GM23248 (cell line): ENCODE measurements at places on chromosomes 13 and 19. TPM values are rescaled to one million over a fixed set of nuclear protein-coding genes. Genes with fewer than 3 reads are reported as not detected.

GRCh38 chr19:42419309-42419708 is 7.9 kb downstream of the LIPE start:
- no peak for DNase-seq

DNA sequence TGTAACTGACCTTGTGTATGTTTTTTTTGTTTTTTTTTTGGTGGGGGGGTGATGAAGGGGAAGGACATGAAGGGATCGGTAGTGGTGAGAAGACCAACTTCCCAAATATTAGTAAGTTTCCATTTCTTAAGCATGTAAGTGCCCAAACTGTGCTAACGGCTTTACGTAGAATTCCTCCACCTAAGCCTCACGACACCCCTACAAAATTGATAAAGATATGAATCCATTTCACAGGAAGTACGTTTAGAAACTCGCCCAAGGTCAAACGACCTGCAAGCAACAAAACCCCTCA is 649 bp downstream of the UQCRFS1 start:
- DNase-seq, result no peak

- DNase-seq, result no peak
Observed at GRCh38 chr13:45778882-45779281, 72.7 kb downstream of the SIAH3 start.

DNA sequence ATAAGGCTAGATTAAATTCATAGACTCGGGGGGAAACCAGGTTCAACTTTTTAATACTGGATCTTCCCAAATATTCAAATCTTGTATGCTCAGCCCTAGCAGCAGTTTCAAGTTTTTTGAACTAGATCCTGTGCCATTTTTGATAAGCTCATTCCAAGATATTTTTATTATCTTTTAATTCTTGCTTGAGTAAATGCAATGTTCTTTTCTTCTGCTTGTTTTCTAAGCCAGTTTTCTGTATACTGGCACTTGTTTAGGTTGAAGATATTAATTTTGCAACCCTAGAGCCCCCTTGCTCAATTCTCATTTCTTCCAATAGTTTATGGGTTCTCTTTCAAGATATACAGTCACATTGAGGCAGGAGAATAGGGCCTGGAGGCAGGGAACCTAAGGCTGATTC is 13.1 kb upstream of the PNMA8C start:
- DNase-seq, result no peak

- peak; percentile 59 for DNase-seq
Observed at GRCh38 chr19:40225440-40226305, 816 bp downstream of the CCNP start.

DNA sequence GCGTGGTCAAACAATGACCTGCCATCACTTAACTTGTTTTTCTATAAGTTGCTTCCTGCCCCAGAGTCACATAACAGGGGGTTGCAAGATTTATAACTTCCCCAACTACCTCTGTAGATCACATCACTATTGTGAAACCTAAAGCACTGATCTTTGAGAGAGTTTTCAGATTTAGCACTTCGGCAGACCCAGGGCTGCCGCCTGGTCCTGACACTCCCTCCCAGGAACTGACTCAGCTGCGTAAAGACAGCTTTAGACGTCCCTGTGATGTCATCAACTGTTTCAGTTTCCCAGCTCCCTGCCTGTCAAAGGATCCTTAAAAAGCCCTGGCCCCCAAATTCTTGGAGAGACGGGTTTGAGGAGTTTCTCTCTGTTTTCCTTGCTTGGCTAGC is 33.3 kb downstream of the IGFL2 start:
- DNase-seq, result peak; percentile 71

- peak; percentile 6 for DNase-seq
Observed at GRCh38 chr19:29514525-29515232, 11.1 kb upstream of the VSTM2B start.

GRCh38 chr19:5369962-5370367 is 29.4 kb upstream of the PTPRS start:
- peak; percentile 46 for DNase-seq

DNA sequence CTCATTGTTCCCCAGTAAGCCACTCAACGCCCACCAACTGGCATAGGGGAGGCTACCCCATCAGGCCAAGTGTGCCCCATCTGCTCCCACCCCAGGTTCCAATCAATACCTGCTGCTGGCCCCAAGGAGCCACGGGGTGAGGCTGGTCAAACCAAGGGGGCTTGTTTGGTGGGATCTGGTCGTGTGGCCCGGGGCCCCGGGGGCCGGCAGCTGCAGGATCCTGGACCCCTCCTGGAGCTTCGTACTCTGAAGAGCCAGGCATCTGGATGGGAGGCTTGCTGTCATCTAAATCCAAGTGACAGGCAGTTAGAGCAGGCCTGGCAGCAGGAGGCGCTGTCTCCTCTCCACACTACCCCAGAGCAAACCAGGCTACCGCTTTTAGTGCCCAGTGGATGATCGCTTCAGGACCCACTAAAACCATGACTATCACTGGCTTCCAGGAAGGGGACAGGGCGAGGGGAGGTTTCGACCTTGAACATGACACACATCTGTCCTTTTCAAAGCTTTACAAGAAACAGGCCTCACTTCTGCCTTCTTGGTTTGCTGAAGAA is 14.2 kb downstream of the CHERP start:
- peak; percentile 34 for DNase-seq

DNA sequence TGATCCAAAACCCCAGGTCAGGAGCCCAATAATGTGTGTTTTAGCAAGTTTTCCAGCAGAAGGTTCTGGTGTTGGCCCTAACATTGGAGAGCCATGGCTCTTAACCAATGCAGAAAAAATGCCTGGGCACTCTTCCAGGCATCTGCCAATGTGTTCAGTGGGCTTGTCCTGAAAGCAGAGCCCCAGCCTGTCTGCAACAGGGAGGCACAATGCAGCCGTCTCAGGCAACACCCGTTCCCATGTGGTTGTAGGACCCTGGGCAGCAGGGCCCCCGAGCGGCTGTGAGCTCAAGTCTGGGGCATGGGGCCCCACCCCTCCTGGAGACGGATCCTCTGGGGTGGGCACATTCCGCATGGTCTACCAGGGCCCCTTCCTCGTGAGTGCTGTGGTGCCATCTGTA is 58.1 kb upstream of the SIAH3 start:
- DNase-seq, result no peak

DNA sequence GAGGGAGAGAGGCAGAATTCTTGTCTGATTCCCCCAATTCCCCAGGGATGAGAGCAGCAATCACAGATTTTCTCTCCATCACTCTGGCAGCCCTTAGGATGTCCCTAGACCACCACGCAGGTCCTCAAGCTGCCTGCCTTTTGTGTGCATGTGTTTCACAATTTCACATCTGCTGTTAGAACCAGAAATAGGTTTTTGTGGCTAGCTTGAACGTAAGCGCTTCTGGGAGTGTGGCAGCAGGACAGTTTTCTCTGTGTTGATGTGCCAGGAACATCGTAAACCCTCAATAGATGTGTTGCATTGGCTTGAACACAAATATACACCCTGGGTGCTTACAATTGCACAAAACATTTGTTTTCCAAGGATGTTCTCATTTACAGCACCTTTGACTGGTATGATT is 78.8 kb upstream of the TMTC4 start:
- no peak for DNase-seq

DNA sequence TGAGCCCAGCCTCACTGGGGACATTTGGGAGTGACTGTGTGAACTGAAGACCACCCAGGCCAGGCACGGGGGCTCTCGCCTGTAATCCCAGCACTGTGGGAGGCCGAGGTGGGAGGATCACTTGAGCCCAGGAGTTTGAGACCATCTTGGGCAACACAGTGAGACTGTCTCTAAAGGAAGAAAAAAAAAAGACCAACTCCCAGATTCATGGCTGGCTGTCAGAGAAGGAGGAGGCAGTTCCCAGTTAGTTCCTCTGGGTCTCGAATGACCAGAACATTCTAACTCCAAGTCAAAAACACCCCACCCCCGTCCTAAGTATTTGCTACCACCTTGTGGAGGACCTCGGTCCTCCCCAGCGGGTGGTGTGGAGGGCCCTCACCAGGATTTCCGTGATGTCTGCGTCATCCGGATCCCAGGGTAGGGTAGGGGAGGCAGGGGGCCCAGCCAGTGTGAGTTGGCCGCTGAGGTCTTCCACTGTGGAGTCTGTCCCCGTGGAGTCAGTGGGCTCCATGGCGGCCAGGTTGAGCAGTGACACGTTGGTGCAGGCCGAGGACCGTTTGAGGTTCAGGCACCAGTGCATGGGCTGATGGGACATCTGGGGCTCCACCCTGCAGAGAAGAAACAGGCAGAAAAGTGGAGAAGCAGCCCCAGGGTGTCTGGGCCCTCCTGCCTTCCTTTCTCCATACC is 1.3 kb downstream of the TSKS start:
- peak; percentile 86 for DNase-seq

DNA sequence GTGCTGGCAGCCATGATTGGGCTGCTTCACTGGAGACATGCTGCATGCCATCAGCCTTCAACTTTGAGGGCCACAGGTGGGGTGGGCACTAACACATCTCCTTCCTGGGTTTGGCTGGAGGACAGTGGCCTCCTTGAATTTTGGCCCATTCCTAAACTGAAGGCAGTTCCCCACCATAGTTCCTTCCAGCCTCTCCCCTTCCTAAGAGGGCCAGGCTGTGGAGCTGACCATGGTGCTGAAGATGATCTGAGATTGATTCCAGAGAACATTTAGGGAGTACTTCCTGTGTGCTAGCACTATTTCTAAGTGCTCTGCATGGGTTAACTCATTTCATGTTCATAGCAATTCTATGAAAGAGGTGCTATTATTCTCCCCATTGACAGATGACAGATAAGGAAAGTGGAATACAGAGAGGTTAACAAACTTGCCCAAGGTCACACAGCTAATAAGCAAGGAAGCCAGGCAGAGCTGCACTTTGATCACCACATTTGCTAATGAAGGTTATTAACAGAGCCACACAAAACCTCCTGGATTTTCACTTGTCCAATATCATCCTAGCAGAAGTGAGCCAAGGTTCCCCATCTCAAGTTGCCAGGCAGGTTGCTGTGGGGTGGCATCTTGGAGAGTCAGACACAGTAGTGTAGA is 175.3 kb downstream of the ZIC5 start:
- peak; percentile 46 for DNase-seq

DNA sequence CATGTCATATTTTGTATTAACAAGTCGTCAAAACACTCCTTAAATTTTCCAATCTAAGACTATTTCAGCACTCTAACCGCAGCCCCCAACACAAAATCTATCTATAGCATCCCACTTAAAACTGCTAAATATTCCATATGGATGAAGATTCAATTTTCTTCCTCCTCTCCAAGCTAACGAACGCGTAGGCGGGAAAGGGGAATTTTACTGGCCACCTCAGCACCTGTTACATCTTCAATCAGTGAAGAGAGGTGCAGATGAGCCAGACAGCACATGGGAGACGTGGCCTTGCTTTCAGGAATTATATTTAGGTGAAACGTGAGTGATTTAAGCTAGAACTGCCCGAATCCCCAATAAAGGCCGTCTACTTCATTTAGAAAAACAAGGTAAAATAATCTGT is 1.1 kb downstream of the RBM26 start:
- DNase-seq, result peak; percentile 50

DNA sequence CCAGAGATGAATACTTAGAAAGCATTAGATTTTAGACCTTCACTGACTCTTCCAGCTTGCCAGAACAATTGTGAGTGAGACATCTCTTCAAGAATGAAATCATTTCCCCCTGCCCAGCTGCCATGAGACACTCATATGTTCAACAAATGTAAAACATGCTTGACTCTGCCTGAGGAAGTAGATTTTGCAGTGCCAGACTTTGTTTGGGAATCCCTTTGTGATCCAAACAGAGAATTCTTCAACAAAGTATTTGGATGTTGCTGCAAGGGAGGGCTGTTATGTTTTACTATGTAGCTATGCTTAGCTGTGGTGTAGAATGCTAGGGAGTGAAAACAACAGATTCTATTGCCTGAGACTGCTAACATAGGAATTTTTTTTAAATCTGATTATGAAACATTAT is 416.4 kb downstream of the DCT start:
- DNase-seq, result peak; percentile 63

DNA sequence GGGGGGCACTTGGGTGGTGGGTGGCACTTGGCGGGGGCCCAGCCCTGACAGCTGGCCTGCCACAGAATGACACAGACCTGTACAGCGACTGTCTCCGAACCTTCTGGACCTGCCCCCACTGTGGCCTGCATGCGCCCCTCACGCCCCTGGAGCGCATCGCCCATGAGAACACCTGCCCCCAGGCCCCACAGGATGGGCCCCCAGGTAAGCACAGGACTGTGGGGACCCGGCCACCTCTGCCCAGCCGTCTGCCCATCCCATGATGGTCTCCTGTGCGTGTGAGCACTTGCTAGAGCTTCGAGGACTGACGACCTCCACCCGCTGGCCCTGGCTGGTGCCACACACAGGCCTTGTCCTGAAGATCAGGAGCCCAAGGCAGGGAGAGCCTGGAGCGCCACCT is 32.0 kb downstream of the DHX34 start:
- no peak for DNase-seq

DNA sequence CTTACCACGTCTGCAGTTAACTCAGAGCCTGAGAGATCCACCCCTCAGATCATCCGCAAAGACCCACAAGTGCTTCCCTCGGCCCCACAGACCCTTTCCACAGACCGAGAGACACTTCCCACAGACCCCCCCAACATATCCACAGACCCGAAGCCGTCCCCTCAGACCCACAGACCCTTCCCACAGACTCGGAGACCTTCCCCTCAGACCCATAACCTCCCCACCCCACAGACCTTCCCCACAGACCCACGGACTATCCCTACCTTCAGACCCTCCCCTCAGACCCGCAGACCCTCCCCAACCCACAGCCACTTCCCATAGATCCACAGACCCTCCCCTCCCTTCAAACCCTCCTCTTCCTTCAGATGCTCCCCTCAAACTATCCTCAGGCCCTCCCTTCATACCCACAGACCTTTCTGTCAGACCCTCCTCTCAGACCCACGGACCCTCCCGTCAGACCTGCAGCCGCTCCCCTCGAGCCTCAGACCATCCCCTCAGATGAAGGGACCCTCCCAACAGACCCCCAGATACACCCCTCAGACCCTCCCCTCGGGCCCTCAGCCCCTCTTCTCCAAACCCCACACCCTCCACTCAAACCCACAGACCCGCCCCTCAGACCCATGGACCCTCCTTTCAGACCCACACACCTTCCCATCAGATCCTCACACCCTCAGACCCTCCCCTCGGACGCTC is 20.1 kb upstream of the TFDP1 start:
- DNase-seq, result no peak

DNA sequence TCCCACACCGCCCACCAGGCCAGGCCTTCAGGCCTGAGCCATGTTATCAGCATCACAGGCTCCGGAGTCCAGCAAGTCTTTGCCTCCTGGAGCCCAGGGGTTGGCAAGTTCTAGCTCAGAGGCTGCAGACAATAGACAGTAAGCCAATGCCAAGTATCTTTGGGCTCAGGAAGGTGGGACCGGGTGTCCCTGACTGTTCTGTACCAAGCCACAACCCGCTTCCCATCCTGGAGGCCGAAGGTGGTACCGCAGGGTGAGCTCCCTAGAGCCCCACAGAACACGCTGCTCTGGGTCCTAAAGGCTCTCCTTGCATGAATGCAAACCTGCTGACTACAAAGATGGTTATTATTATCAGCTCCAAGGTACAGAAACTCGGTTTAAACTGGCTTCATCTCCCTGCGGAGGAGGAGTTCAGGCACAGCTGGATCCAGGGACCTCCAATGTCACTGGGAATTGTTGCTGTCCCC is 5.5 kb upstream of the FSTL3 start:
- peak; percentile 23 for DNase-seq

GRCh38 chr19:9406798-9407352 is 28.5 kb downstream of the ZNF266 start:
- DNase-seq, result peak; percentile 95

GRCh38 chr13:71979616-71980015 is 112.6 kb upstream of the DACH1 start:
- no peak for DNase-seq

- DNase-seq, result no peak
Observed at GRCh38 chr19:38869160-38869835, 8.8 kb downstream of the RINL start.

Gene ZNF724
- polyA plus RNA-seq, result 1.3 and 1.9 TPM in 2 replicates

Gene FXYD1
- polyA plus RNA-seq, result 1.2 and 1.9 TPM in 2 replicates

Gene IGFL1
- not detected in 2 replicates for polyA plus RNA-seq

Gene ELAVL1
- polyA plus RNA-seq, result 74.4 and 78.9 TPM in 2 replicates

Gene EPN1
- polyA plus RNA-seq, result 48.8 and 53.1 TPM in 2 replicates

Gene PAN3
- 14.7 and 16.7 TPM in 2 replicates for polyA plus RNA-seq
